ENCODE measurements at places on chromosomes 5 and 9. TPM values are rescaled to one million over a fixed set of nuclear protein-coding genes. Genes with fewer than 3 reads are reported as not detected.
A peak's percentile ranks its signal among the peaks of the same experiment; 100 is the strongest.

GRCh38 chr5:17399931-17400330 lies 98.1 kb upstream of the TAF11L2 start:
- no peak for DNase-seq

DNA sequence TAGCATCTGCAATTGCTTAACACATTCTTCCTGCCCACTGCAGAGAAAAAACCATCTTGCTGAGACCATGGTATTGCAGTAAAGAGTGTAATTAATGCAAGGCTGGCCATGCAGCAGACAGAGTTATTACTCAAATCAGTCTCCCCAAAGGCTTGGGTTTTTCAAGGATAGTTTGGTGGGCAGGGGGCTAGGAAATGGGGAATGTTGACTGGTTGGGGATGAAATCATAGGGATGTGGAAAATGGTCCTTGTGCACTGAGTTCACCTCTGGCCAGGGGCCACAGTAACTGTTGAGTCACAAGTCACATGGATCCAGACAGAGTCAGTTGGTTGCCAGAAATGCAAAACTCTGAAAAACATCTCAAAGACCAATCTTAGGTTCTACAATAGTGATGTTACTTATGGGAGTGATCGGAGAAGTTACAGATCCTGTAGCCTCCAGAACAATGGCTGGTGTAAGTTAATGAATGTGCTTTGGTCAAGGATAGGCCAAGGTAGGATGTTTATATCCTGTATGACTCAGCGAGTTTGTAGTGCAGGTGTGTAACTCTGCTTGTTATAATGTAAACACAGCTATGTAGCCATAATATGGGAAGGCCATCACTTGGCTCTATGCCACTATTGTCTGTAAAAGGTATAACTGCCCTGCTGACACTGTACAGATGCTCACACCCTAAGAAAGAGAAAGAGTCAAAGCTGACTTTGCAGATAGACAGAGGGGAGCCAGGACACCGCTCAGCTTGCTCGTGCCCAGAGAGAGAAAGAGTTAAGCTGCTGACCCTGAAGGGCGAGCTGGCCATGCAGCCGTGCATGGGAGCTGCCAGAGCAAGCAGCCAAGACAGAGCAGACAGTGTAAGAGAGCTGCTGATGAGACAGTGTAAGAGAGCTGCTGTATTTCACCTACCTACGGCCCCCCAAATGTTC lies 27.2 kb downstream of the C9orf152 start:
- DNase-seq = no peak

DNA sequence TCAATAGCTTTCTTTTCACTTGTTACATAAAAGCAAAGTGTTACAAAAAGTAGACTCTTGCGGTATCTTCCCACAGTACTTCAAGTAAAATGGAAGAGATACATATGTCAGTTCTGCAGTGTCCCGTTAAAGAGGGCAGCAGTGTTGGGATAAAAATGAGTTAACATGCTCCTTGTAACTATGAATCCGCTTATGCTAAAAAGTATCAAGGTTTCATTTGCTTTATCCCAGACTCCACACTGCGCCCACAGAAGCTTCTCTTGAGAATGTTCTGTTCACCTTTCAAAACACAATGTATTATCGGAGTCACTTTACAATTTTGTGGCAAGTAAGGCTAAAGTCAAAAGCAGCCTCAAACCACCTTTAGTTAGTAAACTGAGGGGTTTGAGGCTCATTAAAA lies 790 bp downstream of the PTAR1 start:
- no peak for DNase-seq

DNA sequence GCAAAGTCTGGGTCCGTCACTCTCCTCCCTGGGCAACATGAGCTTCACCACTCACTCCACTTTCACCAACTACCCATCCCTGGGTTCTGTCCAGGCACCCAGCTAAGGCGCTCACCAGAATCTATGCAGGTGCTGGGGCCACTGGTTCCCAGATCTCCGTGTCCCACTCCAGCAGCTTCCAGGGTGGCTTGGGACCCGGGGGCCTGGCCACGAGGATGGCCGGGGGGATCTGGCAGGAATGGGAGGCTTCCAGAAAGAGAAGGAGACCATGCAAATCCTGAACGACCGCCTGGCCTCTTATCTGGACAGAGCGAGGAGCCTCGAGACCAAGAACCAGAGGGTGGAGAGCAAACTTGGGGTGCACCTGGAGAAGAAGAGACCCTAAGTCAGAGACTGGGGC lies 1611.0 kb upstream of the ACO1 start:
- no peak for DNase-seq

DNA sequence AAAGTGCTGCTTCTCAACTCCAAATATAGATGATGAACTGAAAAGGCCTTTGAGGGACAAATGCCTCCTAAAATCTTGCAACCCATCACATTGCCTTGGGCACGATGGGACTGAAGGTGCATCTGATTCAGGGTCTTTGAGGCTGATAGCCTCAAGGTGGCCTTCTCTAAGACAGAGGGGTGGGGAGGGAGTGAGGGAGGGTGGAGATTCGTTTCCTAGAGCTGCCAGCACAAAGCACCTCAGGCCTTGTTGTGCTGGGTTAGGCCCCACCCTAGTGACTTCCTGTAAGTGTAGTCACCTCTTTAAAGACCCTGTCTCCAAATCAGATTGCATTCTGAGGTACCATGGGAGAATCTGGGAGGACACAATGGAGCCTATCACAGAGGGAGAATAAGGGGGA lies 57.1 kb downstream of the BARX1 start:
- DNase-seq = no peak

DNA sequence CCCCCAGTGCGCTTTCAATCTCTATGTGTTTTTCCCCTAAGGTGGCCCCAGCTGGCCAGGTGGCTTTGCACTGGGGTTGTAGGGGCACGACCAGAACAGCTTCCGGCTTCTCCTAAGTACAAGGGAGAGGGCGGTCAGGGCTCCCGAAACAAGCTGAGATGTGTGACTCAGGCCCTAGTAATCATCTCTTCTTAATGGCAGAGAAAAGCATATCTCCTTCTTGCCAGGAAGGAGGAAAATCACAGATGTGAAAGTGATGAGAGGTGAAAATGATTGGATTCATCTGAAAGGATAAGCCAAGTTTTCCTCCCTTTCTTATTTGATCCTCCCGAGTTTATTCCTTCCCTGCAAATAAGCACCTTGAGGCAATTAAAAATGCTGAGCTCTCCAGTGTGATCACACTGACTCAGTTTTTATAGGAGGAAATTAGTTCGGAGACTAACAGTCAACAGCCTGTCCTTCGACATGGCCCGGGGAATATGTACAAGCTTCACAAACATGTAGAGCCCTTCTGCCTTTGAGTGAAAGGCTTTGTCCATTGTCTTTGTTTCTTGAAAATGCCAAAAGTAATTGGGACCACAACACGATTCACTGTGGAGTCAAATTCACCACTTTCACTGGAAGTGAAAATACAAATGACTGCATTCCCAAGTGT lies 514.8 kb downstream of the PSAT1 start:
- DNase-seq = no peak

- no peak for DNase-seq
Measured at GRCh38 chr9:105432247-105432842, 15.5 kb upstream of the FSD1L start.

- DNase-seq = no peak
Measured at GRCh38 chr9:18202924-18203323, 271.0 kb upstream of the ADAMTSL1 start.

DNA sequence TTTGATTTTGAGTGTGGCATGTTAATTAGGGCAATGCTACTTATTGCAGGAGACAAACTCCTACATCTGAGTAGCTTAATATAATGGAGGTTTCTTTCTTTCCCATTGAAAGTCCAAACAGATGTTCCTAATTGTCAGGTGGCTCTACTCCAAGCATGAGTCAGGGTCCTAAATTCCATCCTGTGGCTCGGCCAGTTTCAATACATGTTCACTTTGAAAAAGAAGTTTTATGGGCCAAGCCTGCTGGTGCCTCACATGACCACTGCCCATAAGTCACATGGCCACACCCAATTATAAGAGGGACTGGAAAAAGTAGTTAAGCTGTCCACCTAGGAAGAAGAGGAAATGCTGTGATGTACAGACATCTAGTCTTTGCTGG lies 170.4 kb downstream of the ARRDC3 start:
- no peak for DNase-seq

- no peak for DNase-seq
Measured at GRCh38 chr5:169557838-169558237, 25.7 kb upstream of the SPDL1 start.

- DNase-seq = peak; percentile 6
Measured at GRCh38 chr5:53211799-53212198, 102.2 kb upstream of the MOCS2 start.

Gene C9orf153
- not detected for total RNA-seq

DNA sequence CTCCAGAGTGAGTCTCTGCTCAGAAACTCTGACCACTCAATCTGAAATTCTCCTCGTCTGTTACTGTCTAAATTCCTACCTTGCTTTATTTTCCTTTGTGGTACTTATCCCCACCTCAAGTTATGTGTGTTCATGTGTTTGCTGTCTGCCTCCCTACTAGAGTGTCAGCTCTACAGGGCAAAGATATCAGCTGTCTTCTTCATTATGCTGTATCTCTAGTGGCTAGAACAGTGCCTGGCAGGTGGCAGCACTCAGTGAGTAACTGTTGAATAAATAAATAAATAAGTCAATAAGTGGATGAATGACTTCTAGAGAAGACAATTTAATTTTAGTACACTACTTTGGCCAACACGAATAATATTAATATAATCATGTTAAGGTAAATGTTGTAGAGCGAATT lies 92.3 kb downstream of the BOD1 start:
- DNase-seq = no peak

Gene TEX48
- total RNA-seq = 1.7 TPM

DNA sequence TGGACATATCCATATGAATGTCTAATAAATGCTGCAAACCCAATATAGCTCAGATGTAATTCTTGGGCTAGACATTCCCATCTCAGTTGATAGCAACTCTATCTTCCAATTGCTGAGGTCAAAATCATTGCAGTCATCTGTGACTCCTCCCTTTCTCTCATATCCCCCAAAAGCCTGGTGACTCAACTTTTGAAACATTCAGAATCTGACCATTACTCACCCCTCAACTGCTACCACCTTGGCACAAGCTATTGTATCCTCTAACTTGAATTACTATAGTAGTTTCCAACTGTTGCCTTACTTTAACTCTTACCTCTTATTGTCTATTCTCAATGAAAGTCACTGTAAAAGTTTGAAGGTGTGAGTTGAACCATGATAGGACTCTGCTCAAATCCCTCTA lies 600.1 kb upstream of the RGMB start:
- no peak for DNase-seq

DNA sequence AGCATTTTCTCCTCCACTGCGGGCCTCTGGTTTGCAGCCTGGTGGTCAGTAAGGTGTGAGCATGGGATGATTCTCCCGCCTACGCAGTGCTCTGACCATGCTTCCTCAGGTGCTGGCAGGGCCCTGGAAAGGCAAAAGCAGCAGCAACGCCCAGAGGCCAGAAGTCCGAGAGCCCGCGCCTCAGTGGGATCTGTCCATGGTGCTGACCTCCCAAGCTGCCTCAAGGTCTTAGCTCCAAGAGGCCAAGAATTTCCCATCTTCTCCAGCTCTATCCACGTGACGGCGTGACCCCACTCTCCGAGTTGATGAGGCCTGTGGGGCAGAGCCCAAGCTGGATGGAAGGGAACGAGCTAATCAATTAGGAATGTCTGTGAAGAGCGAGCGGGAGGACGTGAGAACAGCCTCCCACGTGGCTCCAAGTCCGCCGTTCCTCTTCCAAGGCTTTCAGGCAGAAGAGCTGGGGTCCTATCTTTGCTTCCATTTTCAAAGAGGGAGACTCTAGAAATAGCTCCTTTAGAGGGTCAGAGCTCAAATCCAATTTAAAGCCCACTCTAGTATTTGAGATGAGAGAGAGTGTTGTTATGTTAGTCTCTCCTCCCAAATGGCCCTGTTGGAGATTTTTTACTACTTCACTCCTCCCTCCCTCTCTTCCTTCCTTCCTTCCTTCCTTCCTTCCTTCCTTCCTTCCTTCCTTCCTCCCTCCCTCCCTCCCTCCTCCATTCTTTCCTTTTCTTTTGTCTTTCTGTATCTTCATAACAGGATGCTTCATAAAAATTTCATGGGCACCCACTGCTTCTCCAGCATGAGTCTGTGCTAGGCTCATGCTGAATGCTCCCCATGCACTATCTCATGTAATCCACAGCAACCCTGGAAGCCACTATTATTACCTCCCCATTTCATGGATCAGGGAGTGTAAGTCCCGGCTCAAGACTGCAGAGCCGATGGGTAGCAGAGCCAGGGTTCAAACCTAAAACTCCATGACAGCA lies 69.3 kb downstream of the OLFM1 start:
- no peak for DNase-seq

Gene SLC6A18
- not detected for total RNA-seq

Gene BTNL9
- total RNA-seq = not detected

Gene TYRP1
- not detected for total RNA-seq

Gene IFNB1
- total RNA-seq = 1.6 TPM

Gene PKD2L2
- total RNA-seq = 0.74 TPM

- no peak for DNase-seq
Measured at GRCh38 chr9:121185178-121185745, 16.4 kb downstream of the RAB14 start.

DNA sequence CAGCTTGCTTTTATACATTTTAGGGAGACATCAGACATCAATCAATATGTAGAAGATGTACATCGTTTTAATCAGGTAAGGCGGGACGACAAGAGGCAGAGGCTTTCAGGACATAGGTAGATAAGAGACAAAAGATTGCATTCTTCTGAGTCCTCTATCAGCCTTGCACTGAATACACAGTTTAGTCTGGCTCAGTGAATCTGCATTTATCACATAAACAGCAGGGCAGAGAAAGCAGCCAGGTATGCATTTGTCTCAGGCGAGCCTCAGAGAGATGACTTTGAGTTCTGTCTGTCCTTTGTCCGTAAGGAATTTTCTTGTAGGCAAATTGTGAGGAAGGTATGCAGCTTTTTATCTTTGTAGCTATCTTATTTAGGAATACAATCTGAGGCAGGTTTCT lies 202.8 kb upstream of the TAS2R1 start:
- DNase-seq = no peak

DNA sequence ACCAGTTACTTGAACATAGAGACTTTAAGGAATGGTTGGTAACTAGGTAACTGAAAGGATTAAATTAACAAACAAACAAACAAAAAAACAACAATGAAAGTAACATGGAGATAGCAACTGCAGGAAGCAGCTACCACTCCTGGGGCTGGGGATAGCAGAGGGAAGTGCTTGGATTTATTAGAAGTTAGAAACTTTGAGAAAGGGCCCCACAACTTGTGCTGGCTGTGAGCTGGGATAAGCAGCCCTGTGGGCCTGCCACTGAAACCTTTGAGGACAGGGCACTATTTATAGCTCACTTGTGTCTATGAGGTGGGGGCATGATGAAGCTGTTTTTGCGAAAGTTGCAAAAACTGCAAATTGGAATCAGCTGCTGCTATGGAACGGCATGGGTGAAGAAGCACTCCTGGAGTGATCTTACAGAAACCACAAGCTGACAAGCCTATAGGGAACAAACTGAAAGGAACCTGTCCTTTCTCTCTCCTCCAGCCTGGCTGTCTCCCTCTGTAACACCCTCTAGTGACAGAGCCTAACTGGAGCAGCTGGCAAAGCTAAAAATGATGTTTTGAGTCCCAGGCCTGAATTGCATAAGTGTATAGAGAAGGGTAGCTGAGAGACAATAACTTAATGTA lies 91.4 kb upstream of the RANBP6 start:
- DNase-seq = no peak
